K562 (cell line): ENCODE measurements at places on chromosomes 1 and 21. TPM values are rescaled to one million over a fixed set of nuclear protein-coding genes. Genes with fewer than 3 reads are reported as not detected.

DNA sequence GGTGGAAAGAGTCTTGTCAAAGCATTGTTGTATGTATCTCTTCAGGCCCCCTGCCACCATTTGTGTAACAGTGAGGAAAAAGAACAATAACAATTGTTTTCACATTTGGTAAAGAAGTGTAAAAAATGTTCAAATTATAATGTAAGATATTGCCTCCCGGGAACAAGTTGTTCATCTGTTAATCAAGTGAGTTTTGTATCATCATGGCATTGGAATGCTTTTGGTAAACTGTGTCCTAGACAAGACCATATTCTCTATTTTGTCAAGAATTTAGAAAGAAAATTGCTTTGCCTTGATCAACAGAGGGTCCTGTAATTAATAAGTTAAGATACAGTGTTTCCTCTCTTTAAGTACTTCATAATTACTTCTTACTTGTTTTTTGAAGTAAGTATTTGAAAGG, 692.0 kb upstream of the NR5A2 start:
- no peaks in the 10 kb centered on the region for H3K27me3 ChIP-seq
- H3K36me3 ChIP-seq: no peaks in the 10 kb centered on the region
- no peak overlapping the region for H3K4me3 ChIP-seq
- no peaks in the 10 kb centered on the region for H3K4me1 ChIP-seq

GRCh38 chr1:33429856-33430691, 821 bp downstream of the PHC2 start:
- H3K27me3 ChIP-seq: peaks cover 20% of the 10 kb centered on the region
- H3K4me3 ChIP-seq: peak overlapping the region; percentile 60
- peaks cover 10% of the 10 kb centered on the region for H3K4me1 ChIP-seq

- H3K36me3 ChIP-seq: no peaks in the 10 kb centered on the region
- H3K27ac ChIP-seq: no peak overlapping the region
- peaks cover 9% of the 10 kb centered on the region; the same call in 2 of the 3 replicates for H3K27me3 ChIP-seq
- H3K4me3 ChIP-seq: no peak overlapping the region
- no peak for DNase-seq
These were observed 5.9 kb upstream of the TAGLN2 start for GRCh38 chr1:159931101-159931794.

DNA sequence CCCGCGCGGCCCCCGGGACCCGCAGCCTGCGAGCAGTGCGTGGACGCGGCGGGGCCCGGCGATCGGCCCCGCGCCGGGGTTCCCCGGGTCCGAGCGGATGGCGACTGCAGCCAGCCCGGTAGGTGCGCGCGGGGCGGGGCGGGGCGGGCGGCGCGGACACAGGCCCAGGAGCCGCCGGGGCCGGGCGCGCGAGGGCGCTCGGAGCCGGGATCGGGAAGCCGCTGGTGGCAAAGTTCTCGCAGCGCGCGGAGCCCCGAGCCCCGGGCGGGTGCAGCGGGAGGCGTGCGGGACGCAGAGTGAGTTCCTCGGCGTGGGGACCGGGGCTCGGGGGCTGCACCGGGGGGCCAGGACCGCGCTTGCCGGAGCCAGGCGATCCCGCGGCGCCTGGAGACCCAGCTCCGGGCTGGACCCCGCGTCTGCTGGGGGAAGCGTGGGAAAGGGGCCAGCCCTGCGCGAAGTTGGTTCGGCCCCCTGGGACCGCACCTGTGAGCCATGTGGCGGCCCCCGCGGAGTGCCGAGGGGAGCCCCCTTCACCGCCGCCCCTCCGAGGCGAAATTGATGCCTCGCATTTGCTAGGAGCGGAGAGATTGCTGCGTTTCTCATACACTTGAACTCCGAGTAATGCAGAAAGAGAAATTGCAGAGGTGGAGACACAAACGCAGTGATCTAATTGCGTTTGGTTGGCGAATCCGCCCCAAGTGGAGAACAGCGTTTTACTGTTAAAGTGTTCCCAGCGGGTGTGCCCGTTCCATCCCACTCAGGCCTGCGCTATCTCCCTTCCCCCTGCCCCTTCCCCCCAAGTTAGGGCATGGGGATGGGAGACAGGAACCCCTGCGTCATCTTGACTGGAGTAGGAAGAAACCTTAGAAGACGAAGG, 228.9 kb upstream of the TMEM51 start:
- 0 out of 3 replicates have a peak, but pooled peaks cover 3% of the 10 kb centered on the region for H3K36me3 ChIP-seq
- H3K4me1 ChIP-seq: peaks cover 29% of the 10 kb centered on the region
- peak overlapping the region; percentile 1; the same call in 1 of the 3 replicates for H3K27ac ChIP-seq
- peak; percentile 88 for DNase-seq
- H3K4me3 ChIP-seq: peak overlapping the region; percentile 59

- no peaks in the 10 kb centered on the region for H3K36me3 ChIP-seq
- H3K4me3 ChIP-seq: no peak overlapping the region
- no peak for DNase-seq
- no peaks in the 10 kb centered on the region for H3K27me3 ChIP-seq
These were observed 82.3 kb downstream of the CYYR1 start for GRCh38 chr21:26490771-26491170.

DNA sequence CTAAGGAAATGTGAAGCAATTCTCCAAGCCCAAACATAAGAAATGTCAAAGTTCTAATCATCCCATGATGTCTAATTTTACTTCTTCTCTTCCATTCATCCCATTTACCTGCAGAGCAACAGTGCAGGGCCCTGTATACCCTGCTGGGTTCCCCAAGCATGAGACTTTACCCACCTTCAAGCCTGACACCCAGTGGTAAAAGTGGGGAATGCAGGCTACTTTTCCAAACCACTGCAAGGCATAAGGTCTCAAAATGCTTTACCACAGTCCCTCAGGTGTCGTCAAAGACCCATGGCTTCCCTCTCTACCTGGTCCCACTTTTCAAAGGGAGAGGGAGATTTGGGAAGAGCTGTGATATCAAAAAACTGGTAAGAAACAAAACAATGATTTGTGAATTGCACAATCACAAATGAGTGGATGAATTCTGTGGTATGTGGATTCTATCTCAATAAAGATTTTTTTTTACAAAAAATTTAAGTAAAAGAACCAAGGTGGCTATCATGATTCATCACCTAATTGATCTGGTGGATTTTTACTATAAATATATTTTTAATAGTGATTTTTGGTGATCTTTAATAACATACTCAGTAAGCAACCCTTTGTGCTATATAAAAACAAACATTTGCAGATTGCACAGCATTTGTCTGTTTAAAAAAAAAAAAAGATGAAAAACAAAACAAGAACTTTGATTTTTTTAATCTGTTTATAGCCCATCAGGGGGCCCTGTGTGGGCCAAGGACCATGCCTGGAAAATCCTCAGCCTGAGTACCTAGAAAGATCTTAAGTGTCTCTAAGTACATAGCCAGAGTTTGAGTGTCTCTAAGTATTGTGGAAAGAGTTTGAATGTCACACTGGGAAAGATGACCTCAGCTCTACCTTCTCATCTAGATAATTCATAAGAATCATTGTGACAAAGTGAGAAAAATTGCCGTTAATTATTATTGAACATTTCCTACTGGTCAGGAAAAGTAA, 73.1 kb upstream of the GJB5 start:
- no peaks in the 10 kb centered on the region for H3K27me3 ChIP-seq
- H3K36me3 ChIP-seq: no peaks in the 10 kb centered on the region
- H3K4me1 ChIP-seq: no peaks in the 10 kb centered on the region

DNA sequence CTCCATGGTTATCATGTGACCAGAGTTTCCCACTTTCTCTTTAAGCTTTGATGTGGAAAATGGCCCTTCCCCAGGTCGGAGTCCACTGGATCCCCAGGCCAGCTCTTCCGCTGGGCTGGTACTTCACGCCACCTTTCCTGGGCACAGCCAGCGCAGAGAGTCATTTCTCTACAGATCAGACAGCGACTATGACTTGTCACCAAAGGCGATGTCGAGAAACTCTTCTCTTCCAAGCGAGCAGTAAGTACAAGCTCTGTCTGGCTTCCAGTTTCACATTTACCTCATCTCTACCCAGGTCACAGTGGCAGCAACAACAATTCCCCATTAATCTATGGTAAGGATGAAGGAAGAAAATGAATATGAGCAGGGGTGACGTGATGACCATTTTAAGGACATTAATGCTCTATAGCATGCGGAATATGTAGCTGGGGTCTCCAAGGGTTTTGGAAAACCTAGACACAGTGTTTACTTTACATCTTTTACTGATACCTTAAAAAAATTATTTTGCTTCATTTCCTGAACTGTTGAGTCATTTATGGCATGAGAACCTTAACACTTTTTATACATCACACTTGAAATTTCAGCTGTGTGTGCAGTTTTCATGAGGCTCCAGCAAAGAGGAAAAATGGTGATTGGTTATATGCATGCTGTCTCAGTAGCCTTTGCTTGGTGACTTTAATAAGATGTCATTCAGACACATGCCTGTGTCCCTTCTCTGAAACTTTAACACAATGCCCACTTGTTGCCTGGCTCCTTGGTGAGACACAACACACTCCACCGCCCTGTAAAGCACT, 286.3 kb upstream of the SGIP1 start:
- H3K36me3 ChIP-seq: no peaks in the 10 kb centered on the region
- no peak for DNase-seq
- no peak overlapping the region for H3K27ac ChIP-seq
- H3K4me3 ChIP-seq: no peak overlapping the region

DNA sequence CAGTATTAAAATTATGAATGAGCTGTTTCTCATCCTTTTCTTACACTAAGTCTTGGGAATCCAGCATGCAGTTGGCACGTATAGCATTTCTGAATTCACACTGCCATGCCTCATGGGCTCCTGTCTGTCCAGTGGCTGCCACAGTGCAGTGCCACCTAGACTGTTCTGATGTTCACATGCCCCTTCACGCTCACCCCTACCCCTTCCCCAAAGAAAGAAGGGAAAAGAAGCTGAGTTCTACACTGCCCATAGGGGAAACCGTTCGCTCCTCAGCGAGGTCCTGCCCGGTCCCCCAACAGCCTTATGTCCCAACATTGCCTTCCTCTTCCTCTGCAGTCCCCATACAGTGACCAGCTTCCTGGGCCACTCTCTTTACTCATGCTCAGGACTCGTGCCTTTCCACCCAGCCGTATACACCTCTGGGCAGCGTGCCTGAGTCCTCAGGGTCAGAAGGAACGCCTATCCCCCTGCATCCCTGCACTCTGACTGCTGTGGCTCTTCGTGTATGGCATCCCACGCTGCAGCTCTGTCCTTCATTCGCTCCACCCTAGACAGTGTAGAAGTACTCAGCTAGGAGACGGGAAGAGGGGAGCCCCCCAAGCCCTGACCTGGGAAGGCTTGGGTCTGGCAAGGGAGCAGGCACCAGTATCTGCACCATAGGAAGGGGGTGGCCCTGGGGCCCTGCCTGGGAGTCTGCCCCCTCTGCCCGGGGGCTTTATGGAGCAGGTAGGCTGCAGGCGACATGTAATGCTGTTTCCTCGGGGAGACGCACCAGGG, 24.1 kb upstream of the ARF1 start:
- no peaks in the 10 kb centered on the region for H3K36me3 ChIP-seq
- DNase-seq: no peak
- no peaks in the 10 kb centered on the region; the same call in 2 of the 3 replicates for H3K4me1 ChIP-seq
- no peak overlapping the region for H3K4me3 ChIP-seq
- H3K27ac ChIP-seq: no peak overlapping the region
- peaks cover 9% of the 10 kb centered on the region for H3K27me3 ChIP-seq

GRCh38 chr21:37380349-37381323, 14.1 kb downstream of the DYRK1A start:
- peaks cover 19% of the 10 kb centered on the region for H3K36me3 ChIP-seq
- H3K4me3 ChIP-seq: no peak overlapping the region
- peak overlapping the region; percentile 74; the same call in 1 of the 3 replicates for H3K27ac ChIP-seq
- DNase-seq: no peak
- peaks cover 60% of the 10 kb centered on the region for H3K4me1 ChIP-seq
- H3K27me3 ChIP-seq: no peaks in the 10 kb centered on the region

DNA sequence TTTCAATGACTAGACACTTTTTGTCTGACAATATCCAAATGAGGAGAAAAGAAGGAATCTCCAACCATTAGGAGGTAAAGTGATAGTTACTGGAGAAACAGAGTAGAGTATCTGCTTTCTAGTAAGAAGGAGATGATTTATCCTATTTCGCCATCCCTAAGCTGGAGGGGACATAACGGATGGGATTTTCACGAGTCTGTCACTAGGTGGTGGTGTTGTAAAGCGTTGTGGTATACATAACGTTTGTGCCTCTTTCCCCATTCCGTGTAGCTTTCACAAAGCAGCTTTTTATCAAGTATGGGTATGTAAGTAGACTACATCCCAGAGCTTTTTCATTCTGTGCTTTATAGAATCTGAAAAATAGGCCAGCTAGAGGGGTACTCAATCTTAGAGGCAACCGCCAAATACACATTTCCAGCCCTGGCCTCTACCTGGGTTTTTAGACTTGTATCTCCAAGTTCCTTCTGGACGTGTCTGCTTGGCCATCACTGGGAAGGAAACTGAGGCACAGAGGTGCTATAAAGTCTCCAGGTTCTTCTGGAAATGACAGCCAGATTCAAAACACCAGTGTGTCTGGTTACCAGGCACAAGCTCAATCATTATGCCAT, 33.3 kb upstream of the FAM3B start:
- H3K27me3 ChIP-seq: peaks cover 15% of the 10 kb centered on the region
- H3K27ac ChIP-seq: no peak overlapping the region
- no peak overlapping the region for H3K4me3 ChIP-seq
- DNase-seq: peak; percentile 56

- peak; percentile 56 for DNase-seq
- H3K27ac ChIP-seq: peak overlapping the region; percentile 78
- H3K4me1 ChIP-seq: peaks cover 15% of the 10 kb centered on the region
- peaks cover 29% of the 10 kb centered on the region for H3K36me3 ChIP-seq
These were observed 744 bp upstream of the DDX20 start for GRCh38 chr1:111754984-111755330.

DNA sequence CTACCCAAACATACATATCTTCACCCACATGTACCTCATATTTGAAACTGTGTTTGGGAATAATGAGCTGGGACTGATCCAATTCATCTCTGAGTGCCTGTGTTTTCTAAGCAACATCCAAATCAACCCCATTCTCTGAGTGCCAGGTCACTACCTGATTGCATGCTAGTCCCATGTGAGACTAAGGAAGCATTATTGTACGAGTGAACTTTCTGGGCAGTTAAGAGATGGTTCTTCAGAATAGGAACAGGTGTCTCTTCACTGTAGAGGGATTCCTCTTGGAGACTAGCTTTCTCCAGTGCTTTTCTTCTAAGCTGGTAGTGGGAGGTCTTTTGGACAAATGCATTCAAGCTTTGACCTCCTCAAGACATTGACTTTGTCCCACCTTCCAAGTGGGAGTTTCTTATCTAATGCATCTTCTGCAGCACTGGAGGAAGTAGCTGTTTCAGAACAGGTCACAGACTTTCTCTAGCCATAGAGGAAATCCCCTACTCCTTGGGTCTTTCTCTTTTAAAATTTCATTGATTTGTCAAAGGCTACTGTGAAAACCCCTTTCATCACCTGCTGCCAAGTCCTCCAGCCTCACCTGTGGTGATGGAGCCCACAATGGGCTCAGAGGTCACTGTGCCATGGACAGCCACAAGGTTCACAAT, 172.0 kb upstream of the KIAA0040 start:
- no peak for DNase-seq
- peaks cover 9% of the 10 kb centered on the region; the same call in 2 of the 3 replicates for H3K27me3 ChIP-seq
- H3K4me1 ChIP-seq: no peaks in the 10 kb centered on the region
- no peak overlapping the region for H3K27ac ChIP-seq

GRCh38 chr1:161506336-161507223, 1.3 kb downstream of the FCGR2A start:
- H3K27ac ChIP-seq: peak overlapping the region; percentile 87
- peak; percentile 85 for DNase-seq
- H3K36me3 ChIP-seq: peaks cover 39% of the 10 kb centered on the region; the same call in 2 of the 3 replicates
- H3K4me3 ChIP-seq: peak overlapping the region; percentile 51
- H3K27me3 ChIP-seq: no peaks in the 10 kb centered on the region
- H3K4me1 ChIP-seq: peaks cover 53% of the 10 kb centered on the region

Gene LRRC71
- total RNA-seq: 0.45 and 1.2 TPM in 2 replicates

Gene LIN9
- 18.9 and 19.4 TPM in 2 replicates for total RNA-seq

Gene SLFNL1
- 0.07 TPM in 1 of 2 replicates, not detected in the other for total RNA-seq

Gene DMBX1
- total RNA-seq: 2.5 and 3.8 TPM in 2 replicates

Gene BSND
- total RNA-seq: not detected in 2 replicates

Gene SLC2A5
- 0.04 TPM in 1 of 2 replicates, not detected in the other for total RNA-seq
